SK-N-SH treated with all-trans-retinoic acid at 6 μM for 48 hours (cell line): ENCODE measurements at places on chromosomes 3 and 15.
A peak's percentile ranks its signal among the peaks of the same experiment; 100 is the strongest.

- no peak for ATAC-seq
Observed at GRCh38 chr3:95228416-95228815, 1165.6 kb downstream of the NSUN3 start.

DNA sequence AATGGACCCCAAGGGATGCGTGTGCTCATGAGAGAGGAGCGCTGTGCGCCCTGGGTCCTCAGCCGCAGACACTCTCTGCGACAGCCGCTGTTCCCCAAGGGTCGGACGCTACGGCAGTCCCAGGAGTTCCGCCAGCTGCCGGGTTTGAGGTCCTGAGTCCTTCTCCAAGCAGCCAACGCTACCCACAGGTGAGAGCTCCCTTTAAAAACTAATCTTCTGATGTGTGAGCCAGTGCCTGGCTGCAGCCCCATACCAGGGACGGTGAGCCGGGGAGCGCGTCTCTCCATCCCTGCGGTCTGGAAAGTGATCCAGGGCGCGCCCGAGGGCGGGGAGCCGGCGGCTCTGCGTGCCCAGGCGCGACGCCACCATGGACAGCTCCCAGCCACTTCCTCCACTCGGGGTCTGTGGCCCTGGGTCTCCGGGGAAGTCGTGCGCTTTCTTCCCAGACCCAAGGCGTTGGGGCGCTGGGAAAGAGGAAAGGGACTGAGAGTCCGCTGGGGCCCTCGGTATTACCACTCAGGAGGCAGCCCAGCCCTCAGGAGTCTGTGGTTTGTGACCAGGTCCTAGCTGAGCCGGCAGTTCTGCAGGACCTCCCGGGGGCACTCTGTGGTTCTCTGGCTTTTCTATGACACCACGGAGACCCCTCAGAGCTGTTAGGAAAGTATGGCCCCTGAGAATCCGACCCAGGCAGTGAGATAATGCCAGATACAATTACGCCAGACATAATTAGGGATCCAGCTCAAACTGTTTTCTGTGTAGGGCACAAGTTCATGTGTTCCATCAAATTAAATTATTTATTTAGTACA, 1.4 kb downstream of the CEMIP start:
- ATAC-seq, result peak; percentile 48

DNA sequence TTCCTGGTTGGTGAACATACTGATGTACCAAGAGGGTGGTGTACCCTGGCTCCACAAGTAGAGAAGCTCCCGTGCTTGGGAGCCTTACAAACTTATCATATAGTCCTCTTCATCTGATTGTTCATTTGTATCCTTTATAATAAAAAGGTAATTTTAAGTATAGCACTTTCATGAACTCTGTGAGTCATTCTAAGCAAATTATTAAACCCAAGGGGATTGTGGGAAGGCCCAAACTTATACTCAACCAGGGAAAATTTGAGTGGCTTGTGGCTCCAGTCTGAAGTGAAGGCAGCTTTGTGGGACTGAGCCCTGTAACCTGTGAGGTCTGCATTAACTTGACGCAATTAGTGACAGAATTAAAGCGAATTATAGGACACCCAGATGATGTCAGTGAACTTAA, 29.0 kb downstream of the TTBK2 start:
- no peak; the same call in 1 of the 3 replicates for ATAC-seq

DNA sequence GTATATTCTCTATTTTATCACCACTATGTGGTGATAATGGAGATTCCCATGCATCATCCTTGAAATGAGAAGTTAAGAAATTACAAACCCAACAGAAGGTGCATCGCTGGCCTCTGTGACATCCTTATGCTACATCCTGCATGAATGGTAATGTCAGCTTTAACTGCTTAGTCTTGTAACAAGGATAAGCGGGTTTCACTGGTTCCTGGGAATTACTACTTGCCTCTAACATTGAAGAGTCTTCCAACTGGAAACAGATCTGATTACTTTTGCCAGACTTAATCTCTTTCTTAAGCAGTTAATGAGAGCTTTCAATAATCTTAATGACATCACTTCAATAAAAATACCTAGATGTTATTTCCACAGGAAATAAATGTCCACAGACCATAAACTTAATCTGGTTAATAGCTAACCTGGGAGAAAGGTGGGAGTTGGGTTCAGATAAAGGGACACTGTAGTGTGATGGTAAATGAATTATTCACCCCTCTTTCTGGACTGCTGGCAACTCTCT, 44.0 kb downstream of the FMN1 start:
- ATAC-seq, result no peak

- ATAC-seq, result peak; percentile 94
Observed at GRCh38 chr3:58998476-58999117, 51.2 kb downstream of the CFAP20DC start.

DNA sequence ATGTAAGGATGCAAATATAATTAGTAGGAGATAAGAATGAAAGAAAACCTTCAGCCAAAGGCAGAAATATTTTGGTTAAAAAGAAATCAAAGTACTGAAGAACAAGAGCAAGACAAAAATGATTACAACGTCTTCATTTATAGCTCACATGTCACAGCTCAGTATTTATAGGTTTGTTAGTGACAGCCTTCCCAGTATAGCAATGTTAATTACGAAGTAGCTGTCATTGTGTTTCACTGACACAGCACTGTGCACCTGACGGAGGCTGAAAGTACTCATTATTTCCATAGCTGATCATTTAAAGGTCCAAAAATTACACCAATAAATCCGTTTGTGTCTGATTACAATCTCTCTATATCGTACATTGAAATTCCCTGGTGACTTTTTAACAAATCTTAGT, 561 bp upstream of the OSTN start:
- ATAC-seq, result no peak

- peak; percentile 93 for ATAC-seq
Observed at GRCh38 chr15:71103102-71103676, 12.1 kb upstream of the THSD4 start.

DNA sequence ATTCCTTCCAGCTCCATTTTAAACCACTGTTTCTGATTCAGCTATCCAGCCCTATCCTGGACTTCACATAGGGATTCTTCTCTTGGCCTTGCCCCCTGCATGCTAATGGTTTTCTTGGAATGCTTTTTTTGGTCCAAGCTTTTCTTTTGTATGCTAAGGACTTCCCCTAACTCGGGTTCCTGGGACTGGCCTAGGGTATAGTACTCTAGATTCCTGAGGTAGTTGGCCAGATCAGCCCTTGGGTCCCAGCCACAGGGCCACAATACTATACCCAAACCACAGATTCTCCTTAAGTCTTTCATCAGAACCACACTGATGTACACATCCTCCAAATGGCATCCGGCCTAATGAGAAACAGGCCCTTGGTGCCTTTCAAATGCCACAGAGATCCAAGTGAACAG, 2.8 kb downstream of the FYCO1 start:
- no peak for ATAC-seq

DNA sequence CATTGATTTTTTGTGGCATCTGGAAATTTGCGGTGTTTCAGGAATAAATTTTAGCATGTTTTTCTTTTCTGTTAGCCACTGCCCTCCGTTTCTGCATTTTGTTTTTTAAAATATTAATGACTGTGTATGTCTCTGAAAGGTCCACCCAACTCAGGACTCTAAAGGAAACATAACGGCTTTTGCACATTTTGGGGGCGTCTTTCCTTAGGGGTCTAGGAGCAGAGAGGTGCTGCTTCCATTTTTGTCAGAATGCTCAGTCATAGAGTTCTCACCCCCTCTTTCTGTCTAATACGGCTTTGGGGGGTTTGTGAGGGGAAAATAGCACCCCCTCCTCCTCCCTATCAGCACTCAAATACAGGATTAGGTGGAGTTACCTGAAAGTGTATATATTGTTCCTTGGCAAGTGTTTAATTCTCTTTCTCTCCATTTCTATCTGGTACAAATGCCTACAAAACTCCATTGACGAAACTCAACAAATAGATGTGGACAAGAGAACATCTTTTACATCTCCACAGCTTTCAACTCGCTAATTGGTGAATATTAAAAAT, 219.4 kb downstream of the MEIS2 start:
- no peak for ATAC-seq

GRCh38 chr15:93253681-93254080, 164.7 kb upstream of the RGMA start:
- ATAC-seq, result no peak

DNA sequence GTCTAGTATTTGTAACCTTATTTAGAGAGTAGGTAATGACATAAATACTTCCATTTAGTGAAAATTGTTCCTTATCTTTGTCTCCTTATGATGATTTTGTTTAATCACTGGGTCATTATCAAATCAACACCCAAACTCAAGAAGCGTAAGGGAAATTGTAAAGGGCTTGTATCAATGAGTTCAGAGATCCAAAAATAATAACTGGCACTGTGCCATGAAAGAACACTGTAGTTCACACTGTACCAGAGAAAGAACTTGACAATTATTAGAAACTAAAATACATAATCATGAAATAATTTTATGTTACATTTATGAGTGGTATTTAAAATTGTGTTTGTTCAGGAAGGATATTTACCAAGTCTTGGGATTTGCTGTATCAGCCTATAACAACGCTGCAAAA, 895.4 kb downstream of the FHIT start:
- no peak for ATAC-seq

DNA sequence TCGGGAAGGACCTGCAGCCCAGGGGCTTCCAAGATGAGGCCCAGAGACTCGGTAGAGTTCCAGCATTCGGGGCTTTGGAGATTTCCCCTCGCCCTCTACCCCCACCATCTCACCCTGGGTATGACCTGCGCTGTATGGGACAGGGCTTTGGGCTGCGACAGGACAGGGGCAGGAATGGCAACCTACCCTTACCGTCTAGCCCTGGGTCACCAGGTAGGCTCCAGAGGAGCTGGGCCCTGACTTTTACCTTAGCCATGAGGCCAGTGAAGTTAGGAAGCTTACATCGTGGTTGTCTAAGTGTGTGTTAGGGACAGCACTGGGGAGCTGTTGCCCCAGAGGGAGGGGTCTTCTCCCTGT, 683 bp downstream of the PPM1M start:
- ATAC-seq, result peak; percentile 30

GRCh38 chr3:4758957-4759656, 220.1 kb upstream of the BHLHE40 start:
- no peak for ATAC-seq

- no peak for ATAC-seq
Observed at GRCh38 chr15:72785432-72785831, 1.9 kb upstream of the ADPGK start.

- no peak for ATAC-seq
Observed at GRCh38 chr3:4564928-4565586, 71.9 kb downstream of the ITPR1 start.

DNA sequence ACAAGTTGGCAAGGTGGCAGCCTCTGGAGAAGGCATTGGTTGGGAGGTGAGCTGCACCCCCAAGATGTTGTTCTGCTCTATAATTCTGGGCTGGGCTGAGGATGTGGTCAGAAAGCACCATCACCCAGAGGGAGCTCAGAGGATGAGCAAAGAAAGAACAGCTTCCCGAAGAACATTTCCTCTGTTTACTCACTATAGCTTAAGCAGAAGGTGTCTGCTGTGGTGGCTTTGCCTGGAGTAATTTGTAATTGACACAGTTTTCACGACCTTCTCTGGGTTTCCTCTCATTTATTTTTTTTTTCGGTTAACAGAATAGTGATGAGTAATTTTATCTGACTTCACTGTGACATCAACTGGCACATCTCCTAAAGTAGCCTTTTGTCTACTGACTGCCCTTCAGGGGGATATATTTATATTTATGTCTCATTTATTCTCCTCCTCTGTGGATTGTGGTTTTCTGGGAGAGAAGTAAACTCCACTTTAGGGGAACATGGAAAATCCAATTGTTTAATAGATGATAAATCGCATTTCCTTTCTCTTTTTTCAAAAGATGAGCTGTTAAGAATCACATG, 49.5 kb upstream of the ABHD17C start:
- ATAC-seq, result no peak

GRCh38 chr3:154316974-154317767, 7.1 kb downstream of the DHX36 start:
- no peak; the same call in 2 of the 3 replicates for ATAC-seq

- ATAC-seq, result peak; percentile 83
Observed at GRCh38 chr3:155890671-155891190, 20.3 kb downstream of the GMPS start.

- ATAC-seq, result no peak
Observed at GRCh38 chr3:184409331-184409926, 29.6 kb downstream of the CHRD start.

DNA sequence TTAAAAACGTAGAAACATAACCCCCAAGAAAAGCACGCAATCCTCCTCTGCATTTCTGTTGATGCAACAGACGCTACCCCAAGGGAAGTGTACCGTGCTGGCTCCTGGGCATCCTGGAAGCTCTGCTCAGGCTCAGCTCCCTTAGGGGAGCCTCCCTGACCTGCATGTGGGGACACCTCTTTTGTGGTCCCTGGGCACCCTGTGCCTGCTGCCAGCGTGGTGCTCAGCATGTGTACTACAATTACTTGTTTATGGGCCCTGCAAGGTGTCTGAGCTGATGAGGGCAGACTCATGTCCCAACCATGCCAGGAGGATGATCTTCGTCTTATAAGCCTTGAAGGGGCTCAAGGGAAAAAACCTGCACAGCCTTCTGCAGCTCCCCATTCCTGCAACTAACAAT, 18.3 kb downstream of the EHD4 start:
- no peak for ATAC-seq

GRCh38 chr3:183122257-183122932, 23.1 kb upstream of the MCCC1 start:
- ATAC-seq, result peak; percentile 85

- ATAC-seq, result no peak
Observed at GRCh38 chr3:119349354-119350041, 55.3 kb downstream of the ARHGAP31 start.
